ENCODE measurements at places on chromosomes 1 and 21. TPM values are rescaled to one million over a fixed set of nuclear protein-coding genes. Genes with fewer than 3 reads are reported as not detected.

Gene CFHR3
- total RNA-seq = not detected

Gene EXTL1
- total RNA-seq = 2.1 TPM

Gene OMA1
- total RNA-seq = 16.2 TPM

Gene CASZ1
- total RNA-seq = 6.5 TPM

Gene SPRR2E
- total RNA-seq = not detected

Gene KMO
- 1.9 TPM for total RNA-seq

Gene TDRKH
- 8.9 TPM for total RNA-seq

Gene KCNA2
- total RNA-seq = 0.51 TPM

Gene VANGL1
- total RNA-seq = 10.1 TPM

Gene ATAD3C
- total RNA-seq = 1.1 TPM

Gene CD53
- total RNA-seq = 99.1 TPM

Gene OR10T2
- total RNA-seq = not detected

Gene CRNN
- total RNA-seq = not detected

Gene TFF2
- not detected for total RNA-seq

Gene ST6GALNAC5
- total RNA-seq = 33.4 TPM

Gene TRIM67
- 0.39 TPM for total RNA-seq

Gene DUSP10
- total RNA-seq = 3.7 TPM

Gene INAVA
- not detected for total RNA-seq

Measured in adrenal gland (tissue), 19 donors.